ENCODE measurements at places on chromosomes 11 and 22.
A peak's percentile ranks its signal among the peaks of the same experiment; 100 is the strongest.

DNA sequence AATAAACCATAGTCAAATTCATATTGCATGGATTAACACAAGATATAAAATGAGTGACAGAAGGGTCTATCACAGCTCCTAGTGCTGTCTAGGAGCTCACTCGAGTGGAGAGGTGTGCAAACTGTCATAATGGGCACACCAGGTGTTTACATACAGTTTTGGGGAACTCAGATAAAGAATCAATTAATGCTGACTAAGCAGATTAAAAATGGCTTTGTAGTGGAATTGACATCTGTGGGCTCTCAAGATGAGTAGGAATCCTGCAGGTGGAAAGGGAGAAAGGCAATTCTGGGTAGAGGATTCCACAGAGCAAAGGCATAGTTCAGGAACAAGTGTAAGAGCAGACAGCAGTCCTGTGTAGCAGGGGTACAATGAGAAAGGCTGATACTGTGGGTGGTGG is 496.2 kb upstream of the CCDC90B start:
- no peak for DNase-seq

- DNase-seq: no peak
Observed at GRCh38 chr11:10107497-10107896, 186.5 kb downstream of the SBF2 start.

DNA sequence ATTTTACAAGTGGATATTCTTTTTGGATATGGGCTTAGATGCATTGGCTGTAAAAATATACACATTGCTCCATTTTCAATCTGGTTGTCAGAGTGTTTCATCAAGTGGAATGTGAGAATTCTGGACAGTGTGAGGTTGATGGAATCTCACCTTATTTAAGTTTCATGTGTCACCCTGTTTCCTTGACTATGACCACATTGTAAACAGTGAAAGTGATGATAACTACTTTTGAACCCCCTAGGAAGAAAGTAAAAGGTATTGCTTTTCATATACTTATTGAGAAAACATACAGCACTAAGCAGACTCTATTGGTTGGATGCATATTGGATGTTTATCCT is 490.5 kb upstream of the RAG2 start:
- no peak for DNase-seq

- DNase-seq: no peak
Observed at GRCh38 chr11:107733518-107733917, 21.7 kb upstream of the SLN start.

DNA sequence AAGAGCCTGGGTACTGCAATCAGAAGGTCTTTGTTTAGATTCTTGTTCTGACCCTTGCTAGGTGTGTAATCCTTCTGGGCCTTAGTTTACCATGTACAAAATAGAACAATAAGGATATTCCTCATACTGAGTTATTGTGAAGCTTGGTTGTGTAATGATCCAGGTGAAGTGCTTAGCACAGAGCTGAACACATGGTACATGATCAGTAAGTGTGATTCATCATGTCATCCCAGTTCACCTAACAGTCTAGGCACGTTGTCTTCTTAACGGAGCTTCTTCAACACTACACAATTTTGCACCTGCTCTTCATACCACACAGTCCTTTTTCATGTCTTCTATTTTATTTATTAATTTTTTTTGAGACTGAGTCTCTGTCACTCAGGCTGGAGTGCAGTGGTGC is 234.3 kb upstream of the TENM4 start:
- DNase-seq: no peak

DNA sequence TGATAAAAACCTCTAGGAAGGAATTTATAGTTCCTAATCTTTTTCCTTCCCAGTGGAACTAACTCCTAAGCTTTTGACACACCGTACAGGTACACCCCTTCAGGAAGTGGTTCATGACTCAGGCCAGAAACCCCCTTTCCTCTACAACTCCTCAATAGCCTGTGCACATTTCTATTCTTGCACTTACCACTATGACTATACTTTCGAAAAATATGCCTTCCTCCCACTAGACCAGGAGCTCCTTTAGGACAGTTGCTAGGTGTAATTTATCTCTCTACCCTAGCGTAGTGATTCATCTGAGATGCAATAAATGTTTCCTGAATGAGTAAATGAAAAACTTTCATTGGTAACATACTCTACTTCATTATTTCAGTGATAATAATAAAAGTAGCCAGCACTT is 14.5 kb downstream of the MAP6 start:
- DNase-seq: no peak

DNA sequence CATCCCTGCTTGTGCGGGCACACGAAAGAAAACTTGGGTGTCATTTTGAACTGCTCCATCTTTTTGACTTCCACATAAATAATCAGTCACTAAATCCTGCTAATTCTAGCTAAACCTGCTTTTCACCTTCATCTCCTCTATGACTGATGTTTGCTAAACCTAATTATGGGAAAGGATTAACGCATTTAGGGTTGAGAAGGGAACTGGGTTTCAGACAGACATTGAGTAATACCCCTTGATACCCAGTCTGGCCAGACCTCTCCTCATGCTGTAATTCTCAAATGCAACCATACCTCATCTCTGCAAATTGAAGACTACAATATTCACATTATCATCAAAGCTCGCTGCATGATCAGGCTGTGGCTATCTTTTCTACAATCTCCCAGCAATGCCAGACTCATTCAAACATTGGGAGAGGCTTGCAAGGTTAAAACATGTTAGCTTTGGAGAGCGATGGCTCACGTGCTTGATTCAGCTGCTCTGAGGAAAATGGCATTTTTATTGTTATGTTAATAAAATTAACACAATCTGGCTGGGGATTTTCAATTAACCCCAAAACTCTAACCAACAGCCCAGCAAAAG is 2.4 kb downstream of the HPS4 start:
- DNase-seq: no peak

DNA sequence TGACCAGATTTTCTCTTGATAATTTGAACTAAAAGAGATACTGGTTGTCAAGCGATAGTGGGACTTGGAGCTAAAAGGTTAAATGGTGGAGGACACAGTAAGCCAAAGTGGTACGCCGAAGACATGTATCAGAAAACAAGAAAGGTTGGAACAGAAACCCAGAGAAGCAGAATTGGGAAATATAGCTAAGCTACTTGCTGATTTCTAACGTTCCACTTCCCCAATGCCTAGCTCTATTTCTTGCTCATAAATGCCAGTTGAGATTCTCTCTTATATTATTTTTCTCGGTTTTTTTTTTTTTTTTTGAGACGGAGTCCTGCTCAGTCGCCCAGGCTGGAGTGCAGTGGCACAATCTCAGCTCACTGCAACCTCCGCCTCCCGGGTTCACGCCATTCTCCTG is 12.7 kb downstream of the TMEM41B start:
- no peak for DNase-seq

DNA sequence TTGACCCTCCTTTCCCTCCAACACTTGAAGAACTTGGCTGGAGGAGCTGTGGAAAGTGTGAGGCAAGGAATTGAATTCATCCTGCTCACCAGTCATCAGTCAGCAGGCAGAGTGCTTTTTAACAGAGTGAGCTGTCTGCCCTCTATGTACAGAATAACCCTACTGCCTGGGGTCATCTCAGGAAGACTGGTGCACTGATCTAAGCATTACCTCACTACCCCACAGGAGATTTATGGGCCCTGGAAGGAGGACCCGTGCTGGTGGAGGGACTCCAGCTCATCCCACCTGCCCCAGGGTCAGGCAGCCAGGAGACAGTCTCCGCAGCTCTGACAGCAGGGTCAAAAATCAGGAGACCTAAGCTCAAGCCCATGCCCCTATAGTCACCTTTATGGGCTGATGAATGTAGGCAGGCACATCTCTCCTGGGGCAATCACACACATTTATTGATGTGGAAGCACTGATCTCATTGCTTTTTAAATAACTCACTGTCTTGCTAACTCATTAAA is 270.8 kb upstream of the SESN3 start:
- DNase-seq: no peak

- DNase-seq: no peak
Observed at GRCh38 chr11:55793321-55793720, 2.0 kb upstream of the OR5D14 start.

DNA sequence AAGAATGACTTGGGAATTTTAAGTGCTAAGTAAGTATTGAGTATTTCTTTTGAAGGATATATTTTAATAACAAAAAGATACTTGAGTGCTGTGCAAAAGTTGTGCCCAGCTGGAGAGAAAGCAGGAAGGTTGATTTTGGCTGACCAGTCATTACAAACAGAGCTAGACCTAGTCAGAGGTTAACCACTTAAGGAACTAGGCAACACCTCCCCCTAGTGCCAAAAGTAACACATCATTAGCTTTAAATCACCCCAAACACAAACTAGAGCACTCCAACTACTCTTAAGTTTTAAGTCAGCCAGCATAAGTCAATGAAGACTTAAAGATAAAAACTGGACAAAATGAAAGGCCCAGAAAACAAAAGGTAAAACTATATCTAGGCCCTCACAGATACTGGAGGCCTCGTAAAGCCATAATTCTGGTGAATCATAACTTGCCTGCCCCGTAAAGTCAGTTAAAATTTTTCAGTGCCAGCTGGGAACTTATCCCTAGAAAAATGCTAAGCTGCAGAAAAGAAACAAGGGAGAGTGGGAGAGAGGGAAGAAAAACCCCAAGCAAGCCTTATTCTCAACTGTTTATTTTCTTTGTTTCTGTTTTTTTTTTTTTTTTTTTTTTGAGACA is 4.6 kb downstream of the TMEM9B start:
- no peak for DNase-seq

GRCh38 chr22:45923835-45924234 is 53.1 kb downstream of the WNT7B start:
- no peak for DNase-seq

GRCh38 chr11:36702330-36703054 is 104.5 kb upstream of the RAG2 start:
- peak; percentile 84 for DNase-seq

DNA sequence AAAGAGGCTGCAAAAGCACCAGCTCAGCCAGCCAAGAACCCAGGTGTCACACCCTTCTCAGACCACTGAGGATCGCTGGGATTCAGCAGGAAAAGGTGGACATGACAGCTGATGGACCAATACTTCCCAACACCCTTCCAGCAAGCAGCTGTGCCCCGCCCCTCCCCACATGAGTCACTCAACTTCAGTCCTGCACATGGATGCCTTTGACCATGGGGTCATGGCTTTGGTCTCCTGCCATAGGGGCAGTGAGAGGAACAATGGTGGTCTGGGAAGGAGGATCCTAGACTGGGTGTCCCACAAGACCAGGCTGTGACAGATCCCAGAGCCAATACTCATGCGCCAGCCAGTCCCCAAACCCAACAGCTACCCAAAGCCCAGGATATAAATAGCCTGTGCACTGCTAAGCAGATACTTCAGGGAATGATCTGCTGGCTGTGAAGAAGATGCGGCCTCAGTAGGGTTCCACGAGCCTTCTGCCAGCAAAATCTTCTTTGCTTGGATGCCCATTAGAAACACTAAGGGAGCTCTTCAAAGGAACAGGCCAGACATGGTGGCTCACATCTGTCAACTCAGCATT is 5.5 kb upstream of the RGL4 start:
- DNase-seq: no peak
